Activated T-cell treated with anti-CD3 and anti-CD28 coated beads, Interleukin-2, amount 50 U/mL, for 4 hours (primary cell): ENCODE measurements at places on chromosomes 3 and 15. TPM values are rescaled to one million over a fixed set of nuclear protein-coding genes. Genes with fewer than 3 reads are reported as not detected.

GRCh38 chr15:70147178-70147760 lies 49.6 kb upstream of the TLE3 start:
- DNase-seq: no peak

DNA sequence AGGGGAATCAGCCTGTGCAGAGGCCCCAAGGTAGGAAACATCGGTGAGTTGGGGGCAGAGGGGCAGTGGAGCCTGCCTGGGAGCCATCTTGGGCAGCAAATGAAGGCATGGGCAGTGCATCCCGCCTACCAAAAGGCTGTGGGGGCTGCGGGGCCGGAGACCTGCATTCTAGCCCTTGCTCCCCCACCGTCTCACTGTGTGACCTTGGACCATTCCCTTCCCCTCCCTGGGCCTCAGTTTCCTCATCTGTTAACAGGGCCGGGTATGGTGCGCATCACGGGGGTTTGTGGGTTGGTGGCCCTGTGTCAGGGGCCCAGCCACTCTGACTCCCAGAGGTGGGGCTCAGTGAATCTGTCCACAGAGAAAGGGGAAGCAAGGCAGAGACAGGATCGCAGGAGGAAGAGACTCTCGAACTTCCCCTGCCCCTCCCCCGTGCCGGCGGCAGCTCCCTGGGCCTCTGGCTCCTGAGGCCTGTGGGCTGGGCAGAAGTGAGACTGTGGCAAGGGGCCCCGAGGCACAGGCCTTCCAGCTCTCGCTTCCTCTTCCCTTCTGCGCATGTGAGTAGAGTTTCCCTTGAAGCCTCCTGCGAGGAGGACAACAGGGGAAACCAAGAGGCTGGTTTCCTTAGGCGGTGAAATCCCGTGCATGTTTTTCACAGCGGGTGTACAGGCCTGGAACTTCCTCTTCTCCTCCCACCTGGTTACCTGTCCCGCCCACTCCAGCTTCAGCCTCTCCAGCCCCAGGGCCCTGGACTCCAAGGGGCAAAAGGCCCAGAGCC lies 42.9 kb downstream of the IDH2 start:
- peak; percentile 32 for DNase-seq

GRCh38 chr15:31272558-31273257 lies 53.9 kb upstream of the KLF13 start:
- DNase-seq: peak; percentile 4

DNA sequence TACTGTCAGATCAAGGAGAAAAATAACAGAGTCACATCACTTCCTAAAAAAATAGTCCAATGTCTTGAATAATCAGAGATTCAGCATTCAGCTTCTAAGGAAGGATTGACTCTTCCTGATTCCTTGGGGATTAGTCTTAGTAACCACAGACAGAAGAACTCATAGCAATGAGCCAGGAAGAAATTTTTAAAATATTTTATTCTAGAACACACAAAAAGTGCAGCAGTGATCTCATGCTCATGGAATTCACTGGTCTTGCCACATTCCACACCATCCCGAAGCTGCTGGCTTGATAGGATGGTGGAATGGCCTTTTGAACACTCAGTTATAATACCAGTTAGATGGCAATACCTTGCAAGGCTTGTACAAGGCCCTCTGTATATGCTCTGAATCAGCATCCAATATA lies 43.0 kb upstream of the ABI3BP start:
- no peak for DNase-seq

DNA sequence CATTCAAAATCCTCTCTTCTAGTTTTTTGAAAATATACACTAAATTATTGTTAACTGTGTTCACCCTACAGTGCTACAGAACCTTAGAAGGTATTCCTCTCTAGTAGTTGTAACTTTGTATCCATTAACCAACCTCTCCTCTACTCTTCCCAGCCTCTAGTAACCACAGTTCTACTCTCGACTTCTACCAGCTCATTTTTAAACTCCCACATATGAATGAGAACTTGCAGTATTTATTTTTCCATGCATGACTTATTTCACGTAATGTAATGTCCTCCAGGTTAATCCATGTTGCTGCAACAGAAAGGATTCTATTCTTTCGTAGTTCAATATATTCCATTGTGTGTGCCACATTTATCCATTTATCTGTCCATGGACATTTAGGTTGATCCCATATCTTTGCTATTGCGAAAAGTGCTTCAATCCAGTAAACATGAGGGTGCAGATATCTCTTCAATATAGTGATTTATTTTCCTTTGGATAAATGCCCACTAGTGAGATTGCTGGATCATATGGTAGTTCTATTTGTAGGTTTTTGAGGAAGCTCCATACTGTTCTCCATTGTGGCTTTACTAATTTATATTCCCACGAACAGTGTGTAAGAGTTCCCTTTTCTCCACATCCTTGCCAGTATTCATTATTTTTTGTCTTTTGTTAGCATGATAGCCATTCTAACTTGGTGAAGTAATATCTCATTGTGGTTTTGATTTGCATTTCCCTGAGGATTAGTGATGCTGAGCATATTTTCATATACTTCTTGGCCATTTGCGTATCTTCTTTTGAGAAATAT lies 113.7 kb upstream of the SMAD3 start:
- DNase-seq: no peak

DNA sequence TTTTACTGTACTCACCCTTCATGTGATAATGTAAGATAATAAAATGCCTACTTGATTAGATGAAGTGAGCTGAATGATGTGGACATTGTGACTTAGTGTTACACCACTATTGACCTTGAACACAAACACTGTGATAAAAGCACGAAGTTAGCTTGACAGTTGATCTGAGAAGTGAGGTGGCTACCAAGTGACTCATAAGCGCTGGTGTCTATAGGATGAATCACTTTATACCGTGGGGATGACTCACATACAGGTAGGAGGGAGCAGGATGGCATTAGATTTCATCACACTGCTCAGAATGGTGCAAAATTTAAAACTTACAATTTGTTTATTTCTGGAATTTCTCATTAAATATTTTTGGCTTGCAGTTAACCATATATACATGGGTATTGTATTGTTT lies 174.7 kb upstream of the CNTN3 start:
- no peak for DNase-seq

DNA sequence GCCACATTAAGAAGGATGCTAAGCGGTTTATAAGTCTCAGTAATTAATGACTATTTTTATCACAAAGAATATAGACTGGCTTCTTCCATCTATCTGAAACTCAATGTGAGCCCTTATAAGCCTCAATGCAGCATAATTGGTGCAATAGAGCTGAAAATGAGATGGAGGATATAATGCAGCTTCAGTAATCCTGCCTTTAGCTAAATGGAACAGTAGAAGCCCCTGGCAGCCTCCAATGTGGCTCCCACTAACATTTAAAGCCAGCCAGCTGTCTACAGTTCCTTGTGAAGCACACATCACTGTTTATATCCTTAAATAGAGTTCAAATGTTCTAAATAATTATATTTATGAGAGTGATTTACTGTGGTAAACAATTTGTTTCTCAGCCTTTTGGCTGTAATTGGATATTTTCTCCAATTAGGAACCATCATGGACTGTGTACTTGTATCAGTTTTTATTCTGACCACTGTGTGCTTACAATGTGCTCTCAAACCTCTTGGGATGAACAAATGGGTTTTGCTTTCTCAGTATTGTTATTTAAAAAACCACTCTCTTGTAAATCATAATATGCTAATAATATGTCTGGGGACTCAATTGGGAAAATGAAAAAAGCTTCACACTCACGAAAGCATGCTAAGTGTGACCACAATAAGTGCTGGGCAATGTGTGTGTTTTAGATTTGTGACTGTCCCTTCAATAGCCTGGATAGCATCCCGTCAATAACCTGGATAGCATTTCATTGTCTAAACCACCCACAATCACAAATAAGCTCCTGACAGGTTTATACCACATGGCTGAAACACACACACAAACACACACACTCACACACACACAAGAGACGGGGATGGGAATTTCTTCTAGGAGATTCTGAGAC lies 366.6 kb downstream of the GBE1 start:
- no peak for DNase-seq

DNA sequence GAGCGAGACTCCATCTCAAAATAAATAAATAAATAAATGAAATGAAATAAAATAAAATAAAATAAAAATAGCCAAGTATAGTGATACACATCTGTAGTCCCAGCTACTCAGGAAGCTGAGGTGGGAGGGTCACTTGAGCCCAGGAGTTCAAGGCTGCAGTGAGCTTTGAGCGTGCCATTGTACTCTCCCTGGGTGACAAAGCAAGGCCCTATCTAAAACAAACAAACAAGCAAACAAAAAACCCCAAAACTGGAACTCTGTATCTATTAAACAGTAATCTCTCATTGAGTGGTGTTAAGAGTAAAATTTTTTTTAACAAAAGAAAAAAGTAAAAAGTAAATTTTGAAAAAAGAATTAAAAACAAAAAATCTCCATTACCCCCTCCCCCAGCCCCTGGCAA lies 20.8 kb downstream of the EPM2AIP1 start:
- DNase-seq: no peak

DNA sequence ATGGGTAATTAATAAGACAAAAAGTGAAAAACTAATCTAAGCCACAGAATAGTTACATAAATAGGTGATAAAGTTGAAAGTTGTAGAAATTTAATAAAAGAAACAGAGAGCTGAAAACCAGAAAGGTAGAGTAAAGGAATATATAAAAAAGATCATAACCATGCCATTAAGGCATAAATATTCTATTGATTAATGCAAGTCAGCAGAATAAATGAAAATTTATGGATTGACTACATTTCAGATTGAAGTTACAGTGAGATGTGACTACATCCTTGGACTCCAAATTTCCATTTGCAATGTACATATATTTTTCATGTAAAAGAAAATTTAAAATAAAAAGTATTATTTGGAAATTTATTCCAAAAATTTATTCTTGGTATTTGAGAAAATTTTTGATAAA lies 1225.7 kb downstream of the OTOL1 start:
- no peak for DNase-seq

DNA sequence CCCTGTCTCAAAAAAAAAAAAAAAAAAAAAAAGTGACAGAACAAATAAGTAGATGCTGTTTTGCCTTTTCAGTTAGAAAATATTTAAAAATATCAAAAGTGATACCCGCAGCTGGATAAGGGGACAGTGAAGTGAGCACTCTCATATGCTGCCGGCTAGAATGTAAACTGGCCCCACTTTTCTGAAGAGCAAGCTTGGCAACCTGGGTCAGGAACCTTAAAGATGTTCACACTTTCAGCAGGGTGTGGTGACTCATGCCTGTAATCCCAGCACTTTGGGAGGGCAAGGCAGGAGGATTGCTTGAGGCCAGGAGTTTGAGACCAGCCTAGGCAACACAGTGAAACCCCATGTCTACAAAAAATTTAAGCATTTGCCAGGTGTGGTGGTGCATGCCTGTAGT lies 17.4 kb downstream of the FSD2 start:
- DNase-seq: no peak

GRCh38 chr3:152635389-152635788 lies 199.5 kb upstream of the P2RY1 start:
- DNase-seq: no peak

DNA sequence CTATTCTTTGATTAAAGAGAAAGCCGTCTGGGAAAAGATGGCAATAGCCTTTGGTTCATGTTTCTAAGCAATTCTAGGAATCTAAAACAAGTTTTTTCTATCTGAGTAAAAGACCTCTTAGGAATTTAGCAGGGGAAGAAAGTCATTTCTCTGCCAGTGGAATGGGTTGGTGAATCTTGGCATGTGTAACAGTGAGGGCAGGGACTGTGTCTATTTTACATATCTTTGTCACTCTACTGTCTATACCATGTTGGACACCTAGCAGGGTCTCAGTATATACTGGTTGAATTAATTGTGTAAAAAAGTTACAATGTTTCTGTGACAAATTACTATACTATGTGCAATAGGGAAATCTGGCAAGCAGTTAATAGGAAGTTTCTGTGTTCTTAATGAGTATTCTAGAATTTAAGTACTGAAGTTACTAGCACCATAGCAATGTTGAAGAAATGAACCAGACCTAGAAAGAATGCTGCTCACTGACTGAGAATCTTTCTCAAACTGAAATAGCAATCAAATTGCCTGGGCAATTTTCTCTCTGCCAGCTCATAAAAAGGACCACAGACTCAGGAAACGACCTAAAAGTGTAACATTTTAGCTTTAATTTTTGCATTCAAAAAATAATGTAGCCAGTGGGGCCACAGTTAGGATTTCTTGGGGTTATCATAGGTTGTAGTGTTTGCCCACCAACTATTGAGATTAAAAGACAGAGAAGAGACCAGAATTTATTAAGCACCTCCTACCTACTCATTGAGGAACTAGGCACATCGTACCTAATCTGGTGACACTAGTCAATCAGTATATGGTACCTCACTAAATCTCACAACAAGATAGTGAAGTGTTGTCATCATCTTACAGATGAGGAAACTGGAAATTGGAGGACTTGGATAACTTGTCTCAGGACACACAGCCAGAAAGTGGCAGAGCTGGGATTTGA lies 56.2 kb upstream of the LEKR1 start:
- DNase-seq: no peak

DNA sequence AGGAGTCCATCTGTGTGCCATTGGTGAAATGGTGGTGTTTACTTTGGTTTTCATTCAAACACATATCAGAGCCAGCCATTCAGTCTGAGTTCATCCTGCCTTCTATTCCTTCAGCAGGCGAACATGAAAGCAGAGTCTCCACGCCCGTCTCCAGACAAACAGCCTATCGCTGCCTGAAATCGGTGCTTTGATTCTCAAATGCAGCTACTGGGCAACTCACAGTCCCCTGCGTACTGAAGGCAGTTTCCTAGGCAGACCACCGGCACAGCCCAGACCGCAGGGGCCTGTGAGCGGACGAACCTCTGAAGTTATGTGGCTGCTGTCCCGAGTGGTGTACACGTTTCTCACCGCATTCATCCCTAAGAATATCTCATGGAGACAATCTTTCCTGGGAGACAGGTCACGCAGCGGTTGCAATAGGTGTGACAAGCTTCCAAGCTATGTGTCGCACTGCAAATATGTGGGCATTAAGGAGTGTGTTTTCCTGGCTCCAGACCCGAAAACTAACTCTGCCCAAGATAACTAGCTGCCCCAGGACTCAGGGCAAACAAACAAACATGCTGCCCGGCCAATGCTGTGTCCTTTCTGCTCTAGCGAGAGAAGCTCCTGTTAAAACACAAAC lies 16.9 kb upstream of the RYR3 start:
- no peak for DNase-seq

DNA sequence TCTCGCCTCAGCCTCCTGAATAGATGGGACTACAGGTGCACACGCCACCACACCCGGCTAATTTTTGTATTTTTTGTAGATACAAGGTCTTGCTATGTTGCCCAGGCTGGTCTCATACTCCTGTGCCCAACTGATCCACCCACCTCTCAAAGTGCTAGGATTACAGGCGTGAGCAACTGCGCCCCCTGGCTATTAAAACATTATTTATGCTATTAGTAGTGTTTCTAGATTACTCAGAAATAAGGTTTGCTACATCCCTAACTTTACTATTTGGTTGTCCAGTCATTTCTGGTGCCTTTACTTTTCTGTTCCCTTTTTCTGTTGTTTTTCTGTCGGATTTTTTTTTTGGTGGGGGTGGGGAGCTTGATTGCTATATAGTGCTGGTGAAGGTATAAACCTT lies 393.6 kb upstream of the TPM1 start:
- no peak for DNase-seq

- DNase-seq: no peak
Observed at GRCh38 chr15:76916369-76916768, 11.2 kb upstream of the SCAPER start.

- DNase-seq: no peak
Observed at GRCh38 chr15:49621401-49621811, 558 bp downstream of the DTWD1 start.

Gene GOLGA6A
- not detected for total RNA-seq

Gene TTLL13
- total RNA-seq: not detected

Gene CTXN2
- total RNA-seq: not detected

Gene MOBP
- total RNA-seq: not detected

Gene CCR8
- total RNA-seq: 0.87 TPM

Gene WDR49
- total RNA-seq: 0.15 TPM

Gene CYP1A1
- total RNA-seq: 0.60 TPM

Gene SUSD5
- total RNA-seq: not detected

Gene TIGIT
- total RNA-seq: 16.7 TPM

Gene ZNF106
- 41.4 TPM for total RNA-seq
